ENCODE measurements at places on chromosomes 7 and 10.
A peak's percentile ranks its signal among the peaks of the same experiment; 100 is the strongest.

DNA sequence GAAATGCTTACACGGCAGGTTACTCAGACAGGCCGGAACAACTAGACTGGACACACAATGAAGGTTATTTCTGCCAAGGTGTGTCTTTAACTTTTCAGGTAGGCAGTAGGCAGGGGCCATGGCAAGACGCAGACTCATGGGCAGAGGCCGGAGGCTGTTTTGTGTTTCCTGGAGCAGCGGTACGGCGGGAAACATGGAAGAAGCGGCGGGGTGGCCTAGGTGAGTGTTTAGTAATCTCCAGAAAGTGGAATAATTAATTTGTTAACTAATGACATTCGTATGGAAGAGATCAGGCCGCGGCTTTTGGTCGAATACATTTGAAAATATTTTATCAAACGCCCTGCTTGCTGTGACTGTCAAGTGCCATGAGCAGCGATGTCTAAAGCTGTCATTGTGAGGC is 277.8 kb downstream of the WDR37 start:
- DNase-seq, result no peak

- no peak for DNase-seq
Observed at GRCh38 chr7:151886783-151887182, 9.9 kb upstream of the PRKAG2 start.

DNA sequence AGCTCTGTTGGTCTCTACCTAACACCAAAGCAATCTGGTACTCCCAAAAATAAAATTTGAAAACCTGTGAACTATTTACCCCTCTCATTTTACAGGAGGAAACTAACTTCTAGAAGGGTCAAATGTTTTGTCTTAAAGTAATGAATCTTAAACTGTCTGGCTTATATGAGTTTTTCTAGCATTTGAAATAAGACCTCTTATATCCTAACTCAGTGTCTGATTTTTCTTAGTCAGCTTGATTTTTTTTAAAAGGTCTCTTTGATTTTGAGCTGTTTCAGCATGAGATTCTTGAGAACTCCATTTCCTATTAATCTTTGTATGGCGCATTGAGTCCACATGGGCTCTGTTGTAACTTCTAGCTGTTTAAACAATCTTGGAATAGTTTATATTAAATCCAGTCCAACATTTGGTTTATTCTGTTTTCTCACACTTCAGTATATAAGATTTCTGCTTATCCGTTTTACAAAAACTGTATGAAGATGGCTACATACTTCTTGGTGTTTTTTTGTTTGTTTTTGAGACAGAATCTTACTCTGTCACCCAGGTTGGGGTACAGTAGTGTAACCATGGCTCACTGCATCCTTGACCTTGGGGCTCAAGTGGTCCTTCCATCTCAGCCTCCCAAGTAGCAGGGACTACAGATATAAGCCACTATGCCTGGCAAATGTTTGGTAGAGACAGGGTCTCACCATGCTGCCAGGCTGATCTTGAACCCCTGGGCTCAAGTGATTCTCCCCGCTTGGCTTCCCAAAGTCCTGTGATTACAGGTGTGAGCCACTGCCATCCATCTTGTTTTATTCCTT is 91.1 kb downstream of the PPP1R9A start:
- no peak for DNase-seq

- DNase-seq, result no peak
Observed at GRCh38 chr10:78411716-78412115, 378.1 kb downstream of the RPS24 start.

DNA sequence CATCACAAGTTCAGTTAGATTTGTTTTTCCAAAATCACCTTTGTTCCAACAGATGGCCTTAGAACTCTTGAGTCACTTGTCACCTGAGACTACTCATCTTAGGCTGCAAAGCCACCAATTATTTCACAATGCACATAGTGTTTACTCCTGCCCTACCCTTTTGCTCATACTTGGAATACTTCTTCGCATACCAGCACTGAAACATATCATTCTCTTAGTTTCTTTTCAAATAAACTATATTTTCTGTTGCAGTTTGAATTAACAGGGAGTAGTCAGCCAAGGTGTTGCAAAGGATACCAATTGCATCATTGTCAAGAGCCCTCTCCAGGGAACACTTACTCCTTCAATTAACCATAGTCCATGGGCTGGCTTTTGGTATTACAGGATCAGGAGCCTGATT is 71.0 kb downstream of the CASD1 start:
- DNase-seq, result no peak

GRCh38 chr10:1872151-1872726 is 134.9 kb upstream of the ADARB2 start:
- DNase-seq, result no peak

DNA sequence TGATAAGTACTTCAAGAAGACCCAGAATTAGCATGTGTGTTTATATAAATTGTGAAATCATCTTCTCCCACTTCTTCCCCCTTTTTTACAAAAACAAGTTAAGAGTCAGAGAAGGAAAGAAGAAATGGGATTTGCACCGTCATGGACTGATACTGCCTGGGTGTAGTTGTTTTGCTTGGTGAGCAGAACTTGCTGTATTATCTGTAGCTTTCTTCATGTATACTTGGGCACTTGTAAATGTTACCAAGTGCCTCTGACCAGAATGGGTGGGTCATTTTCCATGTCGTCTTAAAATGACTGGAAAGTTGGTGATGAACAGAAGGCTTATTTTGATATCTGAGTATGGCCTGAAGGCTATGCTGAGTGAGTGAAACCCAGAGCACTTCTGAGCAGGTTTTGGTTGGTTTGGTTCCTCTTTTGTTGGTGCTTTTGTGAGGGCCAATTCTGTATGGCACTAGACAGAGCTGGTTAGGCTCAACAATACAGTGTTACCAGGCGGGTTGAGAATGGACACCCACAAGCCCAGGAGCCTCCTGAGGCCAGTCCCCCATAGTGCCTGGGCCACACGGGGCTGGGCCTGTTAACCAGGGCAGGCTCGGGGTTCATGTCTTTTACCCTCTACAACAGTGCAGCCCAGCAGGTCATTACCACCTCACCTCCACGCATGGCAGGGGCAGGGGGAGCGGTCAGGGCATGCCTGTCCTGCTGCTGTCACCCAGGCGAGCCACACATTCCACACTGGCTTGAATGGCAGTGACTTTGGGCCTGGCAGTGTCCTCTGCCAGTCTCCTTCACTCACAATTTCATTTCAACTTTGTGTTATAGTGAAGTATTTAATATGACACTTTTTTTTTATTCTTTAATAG is 115.1 kb downstream of the CCNY start:
- DNase-seq, result no peak

- DNase-seq, result no peak
Observed at GRCh38 chr10:20473023-20473760, 423.9 kb downstream of the NEBL start.

DNA sequence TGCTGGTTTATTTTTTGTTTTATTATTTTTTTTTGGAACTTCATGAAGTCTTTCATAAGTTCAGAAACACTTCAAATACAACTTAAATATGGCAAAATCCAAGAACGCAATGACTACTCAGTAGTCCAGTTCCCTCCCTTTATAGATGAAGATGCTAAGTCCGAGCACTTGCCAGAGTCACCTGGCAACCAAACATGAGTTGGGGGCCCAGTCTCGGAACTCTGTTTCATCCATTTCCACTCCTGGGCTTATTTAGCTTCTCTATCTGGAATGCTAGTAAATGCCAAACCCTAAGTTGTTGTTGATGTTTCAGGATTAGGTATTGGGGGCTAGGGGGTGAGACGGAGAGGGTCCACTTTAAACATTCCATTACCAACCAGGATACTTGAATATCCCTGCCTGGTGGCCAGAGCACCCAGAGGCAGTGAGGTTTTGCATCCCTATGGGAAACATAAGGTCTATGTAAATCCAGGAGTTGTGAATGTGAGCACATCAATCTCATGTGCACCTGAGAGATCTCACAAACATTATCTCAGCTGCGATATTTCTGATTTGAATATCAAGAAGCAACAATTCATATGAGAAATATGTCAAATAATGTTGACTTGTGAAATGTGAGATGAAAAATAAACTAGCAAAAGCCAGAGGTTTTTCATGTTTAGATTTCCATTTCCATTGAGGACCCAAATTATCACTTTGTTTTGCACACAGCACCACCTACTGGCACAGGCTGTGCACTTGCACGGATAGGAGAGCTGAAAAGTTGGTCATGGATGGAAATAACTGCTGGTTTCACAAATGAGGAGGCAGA is 129.3 kb downstream of the PKD1L1 start:
- DNase-seq, result no peak

GRCh38 chr10:111267673-111268072 is 190.8 kb downstream of the ADRA2A start:
- no peak for DNase-seq

- DNase-seq, result no peak
Observed at GRCh38 chr7:56062382-56062781, 1.7 kb upstream of the SUMF2 start.

DNA sequence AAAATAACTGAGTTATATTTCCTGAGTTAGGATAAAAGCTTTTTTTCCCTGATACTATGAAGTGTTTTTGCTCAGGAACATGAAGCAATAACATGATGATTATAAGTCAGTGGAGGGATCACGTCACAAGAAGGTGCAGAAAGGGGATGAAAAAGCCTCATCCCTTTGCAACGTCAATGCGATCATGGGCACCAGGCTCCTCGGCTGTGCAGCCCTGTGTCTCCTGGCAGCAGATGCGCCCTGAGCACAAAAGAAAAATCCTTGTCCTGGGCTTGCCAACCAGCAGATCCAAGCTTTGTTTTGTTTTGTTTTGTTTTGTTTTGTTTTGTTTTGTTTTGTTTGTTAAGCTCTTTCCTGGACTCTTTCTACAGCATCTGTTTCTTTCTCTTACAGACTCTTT is 103.5 kb upstream of the PRSS1 start:
- no peak for DNase-seq

DNA sequence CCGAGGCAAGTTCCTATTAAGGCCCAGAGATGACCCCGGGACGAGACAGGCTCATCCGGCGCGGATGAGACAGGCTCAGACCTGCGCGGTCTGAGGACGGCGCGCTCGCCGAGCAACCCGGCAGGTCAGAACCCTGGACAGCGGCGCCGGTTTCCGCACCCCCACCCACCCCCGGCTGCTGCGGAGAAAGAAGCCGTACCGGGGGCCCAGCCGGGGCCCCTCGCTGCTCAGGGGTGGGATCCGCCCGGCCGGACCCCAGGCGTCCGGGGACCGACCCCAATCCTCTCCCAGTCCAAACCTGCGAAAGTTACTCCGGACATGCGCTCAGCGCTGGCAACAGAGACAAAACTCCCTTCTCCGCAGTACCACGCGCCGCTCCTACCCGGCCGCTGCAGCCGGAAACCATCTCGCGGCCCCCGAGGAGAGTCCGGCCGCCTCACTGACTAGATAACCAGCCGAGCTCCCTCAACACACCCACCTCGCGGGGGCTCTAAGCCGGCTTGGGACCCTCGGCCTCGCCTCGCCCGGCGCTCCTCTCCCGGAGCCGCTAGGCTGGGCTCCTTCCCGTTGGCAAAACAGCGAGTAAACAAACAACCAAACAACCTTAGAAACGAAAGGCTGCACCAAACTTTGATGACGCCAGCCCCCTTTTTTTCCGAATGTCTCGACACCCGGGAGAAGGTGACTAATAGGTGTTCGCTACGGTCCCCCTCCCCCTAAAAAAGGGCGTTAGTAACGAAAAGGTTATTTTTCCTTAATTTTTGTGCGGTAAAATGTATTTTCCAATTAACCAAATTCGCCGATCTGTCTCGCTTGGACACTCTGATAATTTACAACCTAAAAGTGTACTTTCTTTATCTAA is 2.3 kb upstream of the DRGX start:
- DNase-seq, result peak; percentile 53

- DNase-seq, result no peak
Observed at GRCh38 chr7:98784216-98784785, 85.5 kb downstream of the TMEM130 start.

GRCh38 chr7:33986951-33987947 is 81.9 kb downstream of the BMPER start:
- DNase-seq, result no peak

GRCh38 chr7:1587738-1588137 is 17.9 kb upstream of the PSMG3 start:
- DNase-seq, result no peak

GRCh38 chr10:92834986-92835385 is 13.3 kb upstream of the EXOC6 start:
- DNase-seq, result no peak

- DNase-seq, result no peak
Observed at GRCh38 chr10:677038-677437, 12.4 kb downstream of the DIP2C start.

DNA sequence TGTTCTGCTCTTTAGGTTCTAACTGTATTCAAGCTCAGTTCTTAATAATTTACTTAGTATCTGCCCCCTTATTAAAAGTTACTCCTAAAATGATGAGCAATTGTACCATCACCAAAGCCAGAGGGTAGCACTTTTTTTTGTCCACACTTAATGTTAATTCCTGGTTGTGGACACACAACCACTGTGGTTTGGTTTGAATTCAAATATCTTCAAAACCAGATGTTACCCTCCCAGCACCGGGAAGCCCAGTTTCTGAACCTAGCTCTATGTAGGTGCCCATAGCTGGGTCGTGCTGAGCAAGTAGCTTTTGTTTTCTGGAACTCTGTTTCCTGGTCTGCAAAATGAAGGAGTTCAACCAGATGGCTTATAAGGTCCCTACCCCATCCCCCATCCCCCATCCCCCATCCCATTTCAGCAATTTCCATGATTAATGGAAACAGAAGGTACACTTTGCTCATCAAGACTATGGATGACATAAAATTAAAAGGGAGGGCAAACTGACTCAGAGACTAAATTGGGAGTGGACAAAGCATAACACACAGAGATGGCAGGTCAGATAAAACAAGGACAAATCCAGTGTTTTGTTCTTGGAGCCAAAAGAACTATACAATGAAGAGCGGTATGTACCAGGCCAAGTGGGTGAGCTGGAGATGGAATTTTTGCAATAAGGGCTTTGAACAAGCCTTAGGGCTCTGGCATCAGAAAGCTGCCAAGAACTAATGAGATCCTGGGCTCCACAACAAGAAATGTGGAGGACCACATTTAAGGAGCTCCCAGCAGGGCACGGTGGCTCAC is 56.7 kb downstream of the DLG5 start:
- no peak for DNase-seq

GRCh38 chr10:43929122-43929521 is 280.4 kb upstream of the ZNF32 start:
- DNase-seq, result no peak

- DNase-seq, result no peak
Observed at GRCh38 chr7:93043385-93043985, 74.3 kb downstream of the SAMD9 start.

DNA sequence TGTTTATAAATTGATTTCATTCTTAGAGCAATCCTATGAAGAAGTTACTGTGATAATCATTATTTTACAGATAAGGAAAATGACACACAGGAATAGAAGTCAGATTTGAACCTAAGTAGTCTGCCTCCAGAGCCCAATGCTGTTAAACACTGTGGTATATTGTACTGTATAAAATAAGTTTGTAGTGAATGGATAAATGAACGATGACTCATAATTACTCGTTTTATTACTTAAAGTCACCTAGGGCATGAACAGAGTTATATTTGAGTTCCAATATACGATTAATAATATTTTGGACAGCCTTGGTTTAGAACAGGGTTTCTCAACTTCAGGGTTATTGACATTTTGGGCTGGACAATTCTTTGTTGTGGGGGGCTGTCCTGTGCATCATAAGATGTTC is 7.8 kb upstream of the BTRC start:
- no peak for DNase-seq

Measured in stimulated activated CD4-positive, alpha-beta T cell treated with anti-CD3 and anti-CD28 coated beads, Interleukin-4, amount 100 ng/mL, for 4 hours (primary cell).